ENCODE measurements at places on chromosomes 5 and 9. TPM values are rescaled to one million over a fixed set of nuclear protein-coding genes. Genes with fewer than 3 reads are reported as not detected.

Gene FAM169A
- polyA plus RNA-seq, result 5.4 TPM

Gene TICAM2
- polyA plus RNA-seq, result 1.5 TPM

Gene GHR
- not detected for polyA plus RNA-seq

Gene CEP72
- 2.4 TPM for polyA plus RNA-seq

Gene RIC1
- 10.7 TPM for polyA plus RNA-seq

Gene NR3C1
- polyA plus RNA-seq, result 132 TPM

Gene TNFSF15
- polyA plus RNA-seq, result not detected

Gene PCDHGB4
- polyA plus RNA-seq, result not detected

Gene IFNA2
- polyA plus RNA-seq, result not detected

Gene HAVCR1
- polyA plus RNA-seq, result not detected

Gene PRDM9
- not detected for polyA plus RNA-seq

Gene PCAT7
- not detected for polyA plus RNA-seq
